ENCODE measurements at places on chromosomes 4 and X.

GRCh38 chr4:116881077-116881476 lies 204.3 kb downstream of the TRAM1L1 start:
- DNase-seq = no peak

DNA sequence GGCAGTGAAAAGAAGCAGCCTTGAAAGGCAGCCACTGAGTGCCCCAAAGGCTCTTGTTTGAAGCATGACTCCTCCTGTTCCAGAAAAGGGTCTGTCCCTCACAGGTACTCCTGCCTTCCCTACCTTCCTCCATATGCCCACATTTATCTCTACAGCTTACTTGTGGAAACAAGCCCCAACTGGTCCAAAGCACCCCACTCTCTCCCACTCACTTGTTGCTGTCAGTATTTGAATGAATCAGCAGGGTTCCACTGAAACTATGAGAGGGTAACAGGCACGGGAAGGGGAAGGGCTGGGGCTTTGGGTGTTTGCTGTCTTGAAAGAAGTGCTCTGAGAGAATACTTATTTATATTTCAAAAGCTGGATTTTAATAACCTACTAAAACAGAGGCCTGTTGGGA lies 34.9 kb downstream of the GPR143 start:
- DNase-seq = no peak

- DNase-seq = no peak
These were observed 434.2 kb upstream of the AMOT start for GRCh38 chrX:113274791-113275190.

DNA sequence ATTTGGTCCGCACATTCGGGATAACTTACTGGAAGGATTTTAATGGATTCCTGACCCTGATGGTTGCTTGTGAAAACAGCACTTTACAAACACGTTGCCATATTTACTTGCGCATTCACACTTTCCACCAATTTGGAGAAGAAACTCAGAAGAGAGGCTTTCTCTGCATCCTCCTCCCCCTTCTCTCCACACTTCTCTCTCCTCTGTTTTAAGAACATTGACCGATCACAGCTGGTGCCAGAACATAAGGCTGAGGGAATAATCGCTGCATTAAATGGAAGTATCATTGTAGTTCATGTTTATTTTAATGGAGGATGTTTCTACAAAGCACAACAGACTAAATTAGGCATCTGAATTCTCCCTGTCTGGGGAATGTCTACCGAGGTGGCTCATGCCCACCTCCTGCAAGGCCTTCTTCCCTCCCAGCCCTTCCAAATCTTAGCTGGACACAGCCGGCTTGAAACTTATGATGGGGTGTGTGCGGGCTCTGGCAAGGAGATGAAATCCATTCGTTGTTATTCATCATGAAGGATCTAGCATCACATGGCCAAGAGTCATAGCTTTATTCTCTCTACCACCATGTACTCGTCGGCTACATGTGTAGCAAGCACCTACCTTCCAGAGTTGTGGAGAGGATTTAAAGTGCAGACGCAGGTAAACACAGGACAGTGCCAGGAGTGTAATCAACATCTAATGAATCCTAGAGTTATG lies 204.1 kb downstream of the LDB2 start:
- no peak for DNase-seq

DNA sequence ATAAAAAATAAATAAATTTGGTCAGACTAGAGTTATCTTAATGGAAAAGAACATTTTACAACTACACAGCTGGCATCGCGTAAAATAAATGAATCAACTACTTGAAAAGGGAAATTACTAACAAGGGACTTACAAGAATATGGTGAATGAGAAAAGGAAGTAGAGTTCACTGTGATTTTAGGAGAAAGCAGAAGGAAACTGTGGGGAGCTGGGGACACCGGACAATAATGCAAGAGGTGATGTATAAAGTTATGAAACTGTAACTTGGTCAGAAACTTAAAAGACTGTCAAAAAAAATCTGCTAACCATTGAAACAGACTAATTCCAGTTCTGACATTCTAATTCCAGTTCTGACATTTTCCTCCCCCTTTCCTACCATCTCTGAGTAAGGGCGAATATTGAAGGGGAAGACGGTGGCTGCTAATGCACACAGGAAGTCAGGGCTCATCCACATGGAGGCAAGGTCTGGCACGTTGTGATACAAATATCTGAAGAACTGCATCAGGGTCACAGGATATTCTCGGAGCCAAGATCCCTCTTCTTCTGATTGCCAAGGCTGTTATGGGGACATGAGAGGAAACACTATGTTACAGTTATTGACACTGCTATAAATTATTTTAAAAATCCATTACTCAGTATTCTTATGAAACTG lies 170.5 kb downstream of the CDS1 start:
- DNase-seq = no peak

DNA sequence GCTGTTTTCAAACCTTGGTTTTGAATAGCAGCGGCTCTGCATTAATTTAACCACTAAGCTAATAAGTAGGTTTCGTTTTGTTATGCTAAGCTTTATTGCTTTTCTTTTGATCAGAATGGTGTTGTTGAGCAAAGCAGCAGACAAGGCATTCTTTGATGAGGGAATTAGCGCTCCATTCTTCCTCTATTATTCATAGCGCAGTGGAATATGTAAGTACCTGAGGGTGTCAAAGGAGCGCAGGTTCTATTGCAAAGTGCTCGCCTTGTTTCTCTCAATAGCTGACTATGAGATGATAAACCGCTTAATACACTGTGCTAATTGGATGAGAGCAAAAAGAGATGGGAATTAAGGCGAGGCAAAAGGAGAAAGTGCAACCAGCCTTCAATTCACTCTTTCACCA lies 16.3 kb downstream of the ARX start:
- DNase-seq = no peak
